ENCODE measurements at places on chromosomes 2 and 18.

DNA sequence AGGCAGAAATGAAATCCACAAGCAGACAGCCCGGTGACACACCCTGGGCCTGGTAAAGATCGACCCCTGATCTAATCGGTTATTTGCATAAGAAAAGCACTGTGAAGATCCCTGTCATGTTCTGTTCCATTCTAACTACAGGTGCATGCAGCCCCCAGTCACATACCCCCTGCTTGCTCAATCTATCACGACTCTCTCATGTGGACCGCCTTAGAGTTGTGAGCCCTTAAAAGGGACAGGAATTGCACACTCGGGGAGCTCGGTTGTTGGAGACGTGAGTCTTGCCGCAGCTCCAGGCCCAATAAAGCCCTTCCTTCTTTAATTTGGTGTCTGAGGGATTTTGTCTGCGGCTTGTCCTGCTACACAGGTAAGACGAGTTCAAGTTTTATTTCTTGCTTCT is 13.4 kb upstream of the IL1B start:
- no peak for DNase-seq

DNA sequence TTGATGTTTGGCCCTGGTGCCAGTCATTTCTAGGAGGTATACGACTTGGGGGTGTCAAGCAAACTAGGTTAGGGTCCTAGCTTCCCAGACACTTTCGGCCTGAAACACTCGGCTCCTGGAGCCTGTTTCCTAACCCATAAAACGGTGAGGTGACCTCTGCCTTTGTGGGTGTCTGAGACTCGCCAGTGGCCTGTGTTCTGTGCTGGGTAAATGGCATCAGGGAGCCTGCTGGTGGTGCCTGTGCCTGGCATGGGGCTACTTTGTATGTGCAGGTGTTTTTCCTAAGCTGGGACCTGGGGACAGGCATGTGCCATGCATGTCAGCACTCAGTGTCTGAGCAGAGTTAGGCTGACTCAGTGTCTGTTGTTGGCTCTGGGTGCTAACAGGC is 139.2 kb downstream of the GLI2 start:
- no peak for DNase-seq

DNA sequence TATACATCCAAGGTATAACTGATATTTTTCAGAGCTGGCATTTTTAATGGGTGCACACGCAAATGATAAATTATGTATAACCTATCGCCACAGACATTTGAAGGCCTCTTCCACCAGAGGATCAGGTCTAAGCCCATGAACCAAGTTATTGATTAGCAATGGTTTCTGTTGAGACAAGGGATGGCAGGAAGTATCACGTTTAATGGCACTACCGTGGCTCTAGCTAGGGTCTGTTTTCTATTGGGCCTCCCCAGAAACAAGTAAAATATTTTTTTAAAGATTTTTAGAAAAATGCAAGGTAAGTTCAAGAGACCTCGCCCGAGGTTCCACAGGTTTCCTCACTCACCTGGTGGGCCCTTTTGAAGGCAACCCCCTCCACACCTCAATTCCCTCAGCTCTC is 667 bp downstream of the GFPT1 start:
- no peak for DNase-seq

DNA sequence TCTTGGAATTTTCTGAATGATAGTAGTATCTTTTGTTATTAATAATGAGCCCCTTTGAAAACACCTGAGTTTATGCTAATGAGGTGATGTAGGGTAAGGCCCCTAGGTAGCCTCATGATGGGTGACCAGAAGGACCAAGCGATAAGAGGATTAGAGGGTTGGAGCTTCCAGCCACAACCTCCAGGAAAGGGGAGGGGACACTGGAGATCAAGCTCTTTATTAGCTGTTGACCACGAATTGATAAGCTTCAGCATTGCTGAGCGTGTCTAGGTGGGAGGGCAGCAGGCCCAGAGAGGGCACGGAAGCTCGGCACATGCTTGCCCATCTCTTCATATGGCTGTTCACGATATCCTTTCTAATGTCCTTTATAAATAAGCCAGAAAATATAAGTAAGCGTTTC is 39.0 kb downstream of the KIAA2012 start:
- no peak for DNase-seq

- DNase-seq: no peak
Observed at GRCh38 chr2:195579776-195580555, 77.1 kb upstream of the SLC39A10 start.
